Activated T-cell treated with anti-CD3 and anti-CD28 coated beads, Interleukin-2, amount 50 U/mL, for 72 hours (primary cell): ENCODE measurements at places on chromosomes 3 and 15. TPM values are rescaled to one million over a fixed set of nuclear protein-coding genes. Genes with fewer than 3 reads are reported as not detected.

DNA sequence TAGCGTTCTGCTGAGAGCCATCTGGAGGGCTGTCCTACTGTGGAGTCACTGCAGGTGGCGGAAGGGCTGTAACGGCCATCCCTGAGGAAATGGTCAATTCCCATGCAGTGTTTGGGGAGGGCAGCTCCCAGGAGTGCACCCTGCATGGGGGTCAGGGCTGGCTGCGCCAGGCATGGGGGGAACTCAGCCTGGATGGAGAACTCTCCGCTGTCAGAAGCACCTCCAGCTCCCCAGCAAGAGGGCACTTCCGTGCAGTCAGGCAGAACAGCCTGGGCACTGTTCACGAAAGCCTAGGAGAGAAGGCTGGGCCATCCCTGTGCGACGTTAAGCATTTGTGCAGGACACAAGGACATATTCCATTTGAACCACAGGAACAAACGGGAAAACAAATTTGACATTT lies 105.2 kb downstream of the LRIG1 start:
- H3K36me3 ChIP-seq = peaks cover 13% of the 10 kb centered on the region
- H3K4me1 ChIP-seq = peaks cover 28% of the 10 kb centered on the region
- no peak overlapping the region for H3K27ac ChIP-seq
- no peak for DNase-seq
- no peaks in the 10 kb centered on the region for H3K27me3 ChIP-seq

DNA sequence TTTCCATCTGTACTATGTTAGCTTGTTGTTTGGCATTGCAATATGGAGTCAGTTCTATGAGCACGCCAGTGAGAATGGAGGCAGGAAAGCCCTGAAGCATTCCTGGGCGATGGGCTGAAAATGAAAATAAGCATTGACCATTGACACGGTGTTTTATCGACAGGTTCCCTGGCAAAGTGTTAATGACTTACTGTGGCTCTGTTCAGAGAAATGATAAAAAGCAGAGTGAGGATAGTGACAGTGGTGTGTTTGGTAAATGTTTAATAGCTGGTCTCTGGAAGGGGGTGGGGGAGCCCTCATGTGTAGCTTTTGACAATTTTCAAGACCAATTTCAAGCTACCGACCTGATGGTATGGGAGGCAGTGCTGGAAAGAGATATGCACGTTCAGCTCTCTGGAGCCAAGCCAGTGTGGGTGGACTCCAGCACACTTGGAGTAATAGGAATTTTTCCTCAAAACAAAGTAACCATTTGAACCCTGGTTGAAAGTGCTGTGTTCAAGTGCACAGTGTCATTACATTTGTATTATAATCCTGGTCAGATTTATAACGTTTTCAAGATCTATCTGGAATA lies 341.7 kb upstream of the ROBO2 start:
- H3K27ac ChIP-seq = no peak overlapping the region
- no peaks in the 10 kb centered on the region for H3K36me3 ChIP-seq
- DNase-seq = no peak

DNA sequence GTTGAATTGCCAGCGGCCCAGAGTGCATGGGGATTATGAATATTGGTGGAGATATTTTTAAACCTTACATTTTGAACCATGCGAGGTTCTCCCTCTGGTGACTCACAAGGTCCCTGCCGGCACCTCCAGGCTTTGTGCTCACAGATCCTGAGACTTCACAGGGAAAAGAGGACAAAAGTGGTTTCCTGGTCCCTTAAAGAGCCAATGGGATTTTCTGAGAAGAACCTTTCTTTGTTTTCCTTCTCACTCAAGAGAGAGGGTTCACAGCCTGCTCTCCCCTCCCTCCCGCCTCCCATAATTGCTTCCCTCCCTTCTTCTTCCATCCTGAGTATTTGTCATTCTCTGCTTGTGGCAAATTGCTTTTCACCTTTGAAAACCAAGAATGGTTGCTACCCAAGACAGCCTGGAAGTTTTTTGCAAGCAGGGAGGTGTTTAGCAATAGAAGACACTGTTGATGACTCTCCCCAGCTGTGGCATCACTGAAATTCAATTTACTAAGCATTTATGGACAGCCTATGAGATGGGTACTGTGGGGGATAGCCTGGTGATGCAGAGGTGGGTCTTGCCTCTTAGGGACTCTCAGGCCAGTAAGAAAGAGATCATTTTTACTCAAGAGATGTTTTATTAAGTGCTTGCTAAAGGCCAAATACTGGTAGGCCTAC lies 76.6 kb downstream of the CPN2 start:
- DNase-seq = no peak
- peaks cover 5% of the 10 kb centered on the region for H3K4me1 ChIP-seq
- no peaks in the 10 kb centered on the region for H3K36me3 ChIP-seq

GOLGA6D gene
- 0.55 TPM for total RNA-seq

GRCh38 chr3:68667346-68667745 lies 265.0 kb downstream of the TAFA4 start:
- no peaks in the 10 kb centered on the region for H3K27me3 ChIP-seq
- no peak for DNase-seq
- H3K36me3 ChIP-seq = no peaks in the 10 kb centered on the region
- H3K4me1 ChIP-seq = no peaks in the 10 kb centered on the region
